ENCODE measurements at places on chromosomes 2 and 18. TPM values are rescaled to one million over a fixed set of nuclear protein-coding genes. Genes with fewer than 3 reads are reported as not detected.

B4GALT6 gene
- 2.5 TPM for total RNA-seq

CPO gene
- not detected for total RNA-seq

IL36RN gene
- total RNA-seq = 37.2 TPM

POMC gene
- total RNA-seq = 3.4 TPM

AGFG1 gene
- total RNA-seq = 78.4 TPM

ANKRD29 gene
- 2.9 TPM for total RNA-seq

CASP8 gene
- total RNA-seq = 24.1 TPM

DNA sequence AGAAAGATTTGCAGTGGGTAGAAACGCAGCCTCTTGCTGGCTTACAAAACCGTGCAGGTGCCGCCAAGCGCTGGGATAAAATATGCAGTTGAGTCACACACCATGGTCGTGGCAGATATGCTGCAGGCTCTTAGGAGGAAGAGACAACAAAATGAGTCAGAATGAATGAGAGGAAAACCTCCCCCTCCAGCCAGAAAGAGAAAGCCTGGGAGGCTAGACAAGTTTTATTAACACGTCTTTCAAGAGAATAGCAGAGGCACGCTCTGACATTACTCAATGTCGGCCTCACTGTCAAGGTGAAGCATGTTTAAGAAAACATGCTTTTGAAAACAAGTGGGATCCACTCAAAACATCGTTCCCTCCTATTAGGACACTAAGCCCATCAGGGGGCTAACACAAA is 37.1 kb upstream of the ZCCHC2 start:
- no peak overlapping the region for H3K4me3 ChIP-seq
- no peak for DNase-seq
- H3K4me1 ChIP-seq = peaks cover 19% of the 10 kb centered on the region

GRCh38 chr2:235845245-235845644 is 322.9 kb downstream of the GBX2 start:
- no peaks in the 10 kb centered on the region for H3K4me1 ChIP-seq
- no peak for DNase-seq
- no peak overlapping the region for H3K27ac ChIP-seq
- no peak overlapping the region for H3K4me3 ChIP-seq

DNA sequence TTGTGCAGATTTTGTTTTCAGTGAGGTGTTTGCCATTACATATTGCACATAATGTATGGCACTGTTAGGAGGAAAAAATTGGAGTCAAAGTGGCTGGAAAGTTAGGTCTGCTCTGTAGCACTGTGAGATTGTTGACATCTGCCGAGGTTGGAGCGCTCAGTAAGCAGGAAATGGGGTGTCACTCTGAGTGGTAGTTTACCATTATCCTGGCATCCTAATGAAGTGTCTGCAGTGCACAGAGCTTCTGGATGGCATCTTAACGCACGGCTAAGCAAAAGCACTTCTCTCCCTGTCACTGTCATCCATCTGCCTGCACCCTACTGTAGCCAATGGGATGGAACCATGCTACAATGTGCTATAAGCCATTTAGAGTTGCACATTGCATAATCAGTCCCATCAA is 561.9 kb downstream of the ARHGAP15 start:
- no peak overlapping the region for H3K4me3 ChIP-seq
- H3K4me1 ChIP-seq = no peaks in the 10 kb centered on the region
- no peaks in the 10 kb centered on the region for H3K36me3 ChIP-seq
- DNase-seq = no peak
- H3K27ac ChIP-seq = no peak overlapping the region

DNA sequence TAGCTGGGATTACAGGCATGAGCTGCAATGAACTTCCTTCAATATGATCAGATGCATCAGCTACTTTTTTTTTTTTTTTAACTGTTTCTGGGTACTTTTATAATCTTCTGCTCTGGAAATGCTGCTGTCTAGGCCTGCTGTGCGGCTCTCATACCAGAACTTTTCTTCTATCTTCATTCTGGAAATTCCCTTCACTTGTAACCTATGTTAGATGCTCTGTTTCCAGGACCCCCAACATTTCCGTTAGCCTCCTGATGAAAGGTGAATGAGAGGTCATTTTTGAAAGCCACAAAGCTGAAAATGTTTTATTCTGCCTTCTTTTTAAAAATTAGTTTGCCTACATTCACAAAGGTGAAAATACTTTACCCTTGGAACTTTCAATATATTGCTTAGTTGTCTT is 8.6 kb downstream of the AGFG1 start:
- no peak overlapping the region for H3K4me3 ChIP-seq
- no peaks in the 10 kb centered on the region for H3K36me3 ChIP-seq
- DNase-seq = no peak
- H3K27me3 ChIP-seq = no peaks in the 10 kb centered on the region
- H3K27ac ChIP-seq = no peak overlapping the region

GRCh38 chr2:72837171-72837570 is 11.3 kb upstream of the EXOC6B start:
- H3K4me3 ChIP-seq = no peak overlapping the region
- H3K36me3 ChIP-seq = no peaks in the 10 kb centered on the region
- no peak overlapping the region for H3K27ac ChIP-seq
- DNase-seq = no peak

DNA sequence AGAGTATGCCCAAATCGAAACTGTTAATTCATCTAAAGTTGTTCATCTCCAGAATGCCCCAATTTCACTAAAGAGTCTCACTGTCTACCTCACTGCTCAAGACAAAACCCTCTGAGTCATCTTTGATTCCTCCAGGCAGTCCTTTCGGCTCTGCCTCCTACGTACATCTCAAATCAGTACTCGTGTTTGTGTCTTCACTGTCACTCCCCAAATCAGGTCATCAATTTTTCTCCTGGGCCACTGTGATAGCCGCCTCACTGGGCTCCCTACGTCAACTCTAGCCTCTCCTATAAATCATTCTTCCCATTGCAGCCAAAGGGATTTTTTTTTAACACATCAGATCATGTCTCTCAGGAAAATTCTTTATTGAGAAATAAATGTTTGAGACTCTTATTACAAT is 42.1 kb upstream of the TTC39C start:
- DNase-seq = no peak
- H3K4me3 ChIP-seq = no peak overlapping the region
- no peaks in the 10 kb centered on the region for H3K36me3 ChIP-seq
- H3K4me1 ChIP-seq = peaks cover 24% of the 10 kb centered on the region
- no peaks in the 10 kb centered on the region for H3K27me3 ChIP-seq
- H3K27ac ChIP-seq = peak overlapping the region; percentile 63

DNA sequence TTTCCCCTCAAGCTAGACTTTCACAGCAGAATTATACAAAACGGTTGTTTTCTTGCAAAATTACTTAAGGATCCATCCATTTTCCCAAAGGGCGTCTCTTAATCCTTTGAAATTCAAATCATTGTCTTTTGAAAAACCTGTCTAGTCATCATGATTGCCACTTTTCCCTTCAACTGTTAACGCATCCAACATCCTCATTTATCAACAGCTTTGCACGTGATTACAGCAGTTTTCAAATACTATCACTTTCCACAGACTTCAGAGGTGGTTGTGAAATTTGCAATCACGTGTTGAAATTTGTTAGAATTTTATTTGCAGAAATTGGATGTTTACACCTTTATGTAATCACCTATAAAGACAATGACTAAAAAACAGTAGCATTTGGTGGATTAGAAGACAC is 304.4 kb upstream of the SLC39A10 start:
- H3K36me3 ChIP-seq = no peaks in the 10 kb centered on the region
- H3K27me3 ChIP-seq = no peaks in the 10 kb centered on the region
- no peak overlapping the region for H3K4me3 ChIP-seq
- no peak overlapping the region for H3K27ac ChIP-seq
- no peaks in the 10 kb centered on the region for H3K4me1 ChIP-seq

DNA sequence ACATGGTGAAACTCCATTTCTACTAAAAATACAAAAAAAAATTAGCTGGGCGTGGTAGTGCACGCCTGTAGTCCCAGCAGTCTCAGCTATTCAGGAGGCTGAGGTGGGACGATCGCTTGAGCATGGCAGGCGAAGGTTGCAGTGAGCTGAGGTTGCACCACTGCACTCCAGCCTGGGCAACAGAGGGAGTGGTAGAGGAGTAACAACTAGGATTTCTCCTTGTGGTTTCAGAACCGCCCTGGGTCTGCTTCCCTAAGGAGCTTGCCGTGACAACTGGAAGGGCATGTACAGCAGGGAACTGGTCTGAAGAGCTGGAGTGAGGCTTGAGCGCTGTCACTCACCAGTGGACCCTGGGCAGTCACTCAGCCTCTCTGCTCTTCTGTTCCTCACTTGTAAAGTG is 29.1 kb downstream of the REEP1 start:
- H3K27ac ChIP-seq = no peak overlapping the region
- no peak overlapping the region for H3K4me3 ChIP-seq
- no peaks in the 10 kb centered on the region for H3K27me3 ChIP-seq
- DNase-seq = no peak
- no peaks in the 10 kb centered on the region for H3K36me3 ChIP-seq

DNA sequence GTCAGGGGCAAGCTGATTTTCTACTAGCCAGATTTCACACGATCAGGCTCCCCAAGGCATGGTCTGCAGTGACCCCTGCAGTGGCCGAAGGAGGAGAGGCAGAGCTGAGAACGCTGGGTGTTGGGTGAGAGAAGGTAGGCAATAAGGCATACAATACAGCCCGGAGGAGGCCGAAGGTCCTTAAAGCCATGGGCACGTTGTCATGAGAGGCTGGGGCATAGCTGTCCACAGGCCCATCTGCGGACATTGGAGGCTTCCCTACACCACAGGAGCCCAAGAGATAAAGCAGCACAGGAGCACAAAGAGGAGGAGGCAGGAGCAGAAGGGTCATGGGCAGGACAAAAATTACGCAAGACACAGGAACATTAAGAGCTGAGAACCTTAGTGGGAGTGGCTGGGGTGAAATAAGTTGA is 16.7 kb upstream of the BZW1 start:
- H3K4me3 ChIP-seq = no peak overlapping the region
- H3K36me3 ChIP-seq = no peaks in the 10 kb centered on the region
- no peaks in the 10 kb centered on the region for H3K27me3 ChIP-seq
- H3K27ac ChIP-seq = no peak overlapping the region

DNA sequence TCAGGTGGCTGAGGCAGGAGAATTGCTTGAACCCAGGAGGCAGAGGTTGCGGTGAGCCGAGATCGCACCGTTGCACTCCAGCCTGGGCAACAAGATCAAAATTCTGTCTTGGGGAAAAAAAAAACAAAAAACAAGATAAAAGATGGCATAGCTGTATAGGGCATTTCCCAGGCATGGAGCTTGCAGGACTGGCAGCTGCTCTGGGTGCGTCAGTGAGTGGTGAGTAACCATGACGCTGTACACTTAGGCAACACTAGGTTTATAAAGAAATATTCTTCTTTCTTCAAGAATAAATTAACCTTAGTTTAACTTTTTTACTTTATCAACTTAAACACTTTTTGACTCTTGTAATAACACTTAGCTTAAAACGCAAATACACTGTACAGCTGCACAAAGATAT is 15.4 kb downstream of the TGOLN2 start:
- H3K27me3 ChIP-seq = no peaks in the 10 kb centered on the region
- no peak overlapping the region for H3K4me3 ChIP-seq
- peaks cover 40% of the 10 kb centered on the region for H3K36me3 ChIP-seq
- no peak overlapping the region for H3K27ac ChIP-seq

GRCh38 chr2:85259879-85260278 is 67.9 kb downstream of the TGOLN2 start:
- no peaks in the 10 kb centered on the region for H3K36me3 ChIP-seq
- no peak for DNase-seq
- H3K4me3 ChIP-seq = no peak overlapping the region
- no peaks in the 10 kb centered on the region for H3K27me3 ChIP-seq
- H3K4me1 ChIP-seq = peaks cover 12% of the 10 kb centered on the region
- peak overlapping the region; percentile 78 for H3K27ac ChIP-seq

- H3K36me3 ChIP-seq = no peaks in the 10 kb centered on the region
- no peak overlapping the region for H3K27ac ChIP-seq
- H3K27me3 ChIP-seq = no peaks in the 10 kb centered on the region
- DNase-seq = no peak
- H3K4me1 ChIP-seq = no peaks in the 10 kb centered on the region
These were observed 472.5 kb downstream of the PID1 start for GRCh38 chr2:228798458-228799207.

DNA sequence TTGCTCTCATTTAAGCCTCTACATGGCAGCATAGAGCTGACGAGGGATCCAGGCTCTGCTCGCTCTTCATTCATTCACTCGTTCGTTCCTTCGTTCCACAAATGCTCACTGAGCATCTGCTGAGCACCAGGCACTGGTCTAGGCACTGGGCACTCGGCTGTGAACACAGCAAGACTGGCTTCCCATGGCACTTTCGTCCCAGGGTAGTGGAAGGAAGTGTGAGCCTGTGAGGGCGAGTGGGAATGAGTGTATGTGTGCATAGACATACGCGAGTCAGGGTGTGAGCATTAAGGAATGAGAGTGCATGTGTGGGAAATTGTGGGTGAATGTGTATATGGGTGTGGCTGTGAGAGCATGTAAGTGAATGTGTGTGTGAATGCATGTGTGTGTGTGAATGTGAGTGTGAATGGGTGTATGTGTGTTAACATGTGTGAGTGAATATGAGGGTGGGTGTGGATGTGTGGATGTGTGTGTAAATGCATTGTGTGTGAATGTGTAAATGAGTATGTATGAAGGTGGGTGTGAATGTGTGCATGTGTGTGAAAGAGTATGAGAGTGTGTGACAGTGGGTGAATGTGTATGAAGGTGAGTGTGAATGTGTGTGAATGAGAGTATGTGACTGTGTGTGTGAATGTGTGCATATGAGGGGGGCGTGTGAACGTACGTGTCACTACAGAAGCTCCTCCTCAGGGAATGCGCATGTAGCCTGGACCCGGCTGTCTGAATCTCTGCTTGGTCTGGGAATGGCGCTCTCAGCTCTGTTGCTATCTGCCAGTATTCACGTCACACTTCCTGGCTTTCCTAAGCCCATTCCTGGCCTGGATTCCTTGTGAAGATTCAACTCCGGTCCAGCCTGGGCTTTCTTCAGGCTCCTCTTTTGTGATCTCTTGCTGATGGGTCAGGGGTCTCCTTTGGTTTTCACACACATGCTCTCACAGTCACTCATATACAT is 28.8 kb downstream of the SNORC start:
- H3K36me3 ChIP-seq = no peaks in the 10 kb centered on the region
- peaks cover 5% of the 10 kb centered on the region for H3K4me1 ChIP-seq
- H3K4me3 ChIP-seq = no peak overlapping the region

DNA sequence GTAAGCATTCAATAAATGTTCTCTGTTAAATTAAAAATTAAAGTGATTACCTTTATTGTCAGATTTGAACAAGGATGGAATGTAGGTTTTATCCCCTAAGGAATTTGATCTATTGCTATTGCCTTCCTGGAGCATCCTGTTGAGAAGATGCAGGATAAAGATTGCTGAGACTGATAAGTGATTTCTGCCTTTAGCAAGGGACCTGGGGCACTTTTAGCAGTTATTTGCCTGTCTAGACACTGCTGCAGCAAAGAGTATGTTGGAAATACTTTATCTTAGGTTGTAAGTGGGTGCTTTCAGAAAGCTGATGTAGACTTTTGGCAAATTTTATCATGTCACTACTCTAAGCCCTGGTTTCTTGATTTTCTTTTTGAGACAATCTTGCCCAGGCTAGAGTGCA is 69.5 kb downstream of the FAM117B start:
- no peaks in the 10 kb centered on the region for H3K36me3 ChIP-seq
- no peak for DNase-seq
- H3K27ac ChIP-seq = no peak overlapping the region
- no peaks in the 10 kb centered on the region for H3K27me3 ChIP-seq
- H3K4me1 ChIP-seq = peaks cover 17% of the 10 kb centered on the region
- H3K4me3 ChIP-seq = no peak overlapping the region

- DNase-seq = no peak
- no peak overlapping the region for H3K4me3 ChIP-seq
- H3K36me3 ChIP-seq = no peaks in the 10 kb centered on the region
These were observed 157.4 kb downstream of the AFF3 start for GRCh38 chr2:99984799-99985515.

Measured in esophagus squamous epithelium (tissue), 5 donors.